Bladder microvascular endothelial cell (primary cell): ENCODE measurements at places on chromosomes 2 and 18. TPM values are rescaled to one million over a fixed set of nuclear protein-coding genes. Genes with fewer than 3 reads are reported as not detected.

The LTBP1 gene
- 9.2 and 29.9 TPM in 2 replicates for total RNA-seq

The RFTN2 gene
- 7.8 and 14.2 TPM in 2 replicates for total RNA-seq

The CROCC2 gene
- not detected in 2 replicates for total RNA-seq

The RGPD3 gene
- total RNA-seq, result under 0.01 and 0.19 TPM in 2 replicates
